Stimulated activated CD8-positive, alpha-beta memory T cell treated with anti-CD3 and anti-CD28 coated beads, Interleukin-2, amount 100 ng/mL, for 1 hour (primary cell): ENCODE measurements at places on chromosomes 16 and 17.

DNA sequence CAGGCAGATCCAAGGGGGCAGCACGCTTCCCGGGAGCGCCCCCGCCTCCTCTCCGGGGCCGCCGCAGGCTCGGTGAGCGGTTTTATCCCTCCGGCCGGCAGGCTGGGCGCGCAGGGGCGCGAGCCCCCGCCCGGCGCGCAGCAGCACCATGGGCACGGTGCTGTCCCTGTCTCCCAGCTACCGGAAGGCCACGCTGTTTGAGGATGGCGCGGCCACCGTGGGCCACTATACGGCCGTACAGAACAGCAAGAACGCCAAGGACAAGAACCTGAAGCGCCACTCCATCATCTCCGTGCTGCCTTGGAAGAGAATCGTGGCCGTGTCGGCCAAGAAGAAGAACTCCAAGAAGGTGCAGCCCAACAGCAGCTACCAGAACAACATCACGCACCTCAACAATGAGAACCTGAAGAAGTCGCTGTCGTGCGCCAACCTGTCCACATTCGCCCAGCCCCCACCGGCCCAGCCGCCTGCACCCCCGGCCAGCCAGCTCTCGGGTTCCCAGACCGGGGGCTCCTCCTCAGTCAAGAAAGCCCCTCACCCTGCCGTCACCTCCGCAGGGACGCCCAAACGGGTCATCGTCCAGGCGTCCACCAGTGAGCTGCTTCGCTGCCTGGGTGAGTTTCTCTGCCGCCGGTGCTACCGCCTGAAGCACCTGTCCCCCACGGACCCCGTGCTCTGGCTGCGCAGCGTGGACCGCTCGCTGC, 832 bp downstream of the CDK5R1 start:
- no peak for DNase-seq

- no peak for DNase-seq
These were observed 5.1 kb downstream of the TPPP3 start for GRCh38 chr16:67388191-67388590.

GRCh38 chr16:17836868-17837602, 366.3 kb upstream of the XYLT1 start:
- DNase-seq, result no peak

DNA sequence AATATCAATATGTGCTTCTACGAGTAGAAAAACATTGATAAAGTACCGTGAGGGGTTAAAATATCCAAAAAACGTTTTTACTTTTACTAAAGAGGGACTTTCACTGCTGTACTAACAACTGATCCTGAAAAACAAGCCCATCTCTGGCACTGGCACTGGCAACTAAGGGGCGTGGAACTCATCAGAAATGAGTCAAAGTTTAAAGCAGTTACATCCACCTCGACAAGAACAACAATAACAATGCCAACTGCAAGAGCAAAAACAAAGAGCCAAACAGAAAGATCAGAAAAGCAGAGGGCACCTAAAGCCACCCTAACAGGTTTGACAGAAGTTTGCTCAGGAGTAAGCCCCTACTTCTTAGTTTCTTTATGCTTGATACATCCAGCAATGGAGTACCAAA, 13.1 kb downstream of the MBTPS1 start:
- DNase-seq, result no peak
